ENCODE measurements at places on chromosomes 1 and 21. TPM values are rescaled to one million over a fixed set of nuclear protein-coding genes. Genes with fewer than 3 reads are reported as not detected.
A peak's percentile ranks its signal among the peaks of the same experiment; 100 is the strongest.

GRCh38 chr1:10295481-10296085 lies 85.2 kb downstream of the KIF1B start:
- peak; percentile 32 for DNase-seq

GRCh38 chr21:39452207-39452969 lies 618 bp downstream of the SH3BGR start:
- DNase-seq: no peak

GRCh38 chr1:211822677-211823407 lies 7.7 kb downstream of the LPGAT1 start:
- no peak for DNase-seq

DNA sequence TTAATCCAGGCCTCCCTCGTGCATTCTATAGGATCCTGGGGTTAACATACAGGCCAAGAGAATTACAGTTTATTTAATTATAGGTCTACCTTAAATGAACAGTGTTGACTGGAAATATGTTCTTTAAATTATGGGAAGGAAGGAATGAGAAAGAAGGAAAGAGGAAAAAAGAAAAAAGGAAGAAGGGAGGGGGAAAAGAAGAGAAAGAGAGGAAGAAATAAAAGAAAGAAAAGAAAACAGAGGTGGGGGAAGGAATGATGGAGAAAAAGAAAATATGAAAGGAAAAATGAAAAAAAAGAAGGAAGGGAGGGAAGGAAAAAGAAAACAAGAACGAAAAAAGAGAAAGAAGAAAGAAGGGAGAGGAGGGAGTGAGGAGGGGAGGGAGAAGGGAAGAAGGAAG lies 38.5 kb downstream of the WNT9A start:
- no peak for DNase-seq

DNA sequence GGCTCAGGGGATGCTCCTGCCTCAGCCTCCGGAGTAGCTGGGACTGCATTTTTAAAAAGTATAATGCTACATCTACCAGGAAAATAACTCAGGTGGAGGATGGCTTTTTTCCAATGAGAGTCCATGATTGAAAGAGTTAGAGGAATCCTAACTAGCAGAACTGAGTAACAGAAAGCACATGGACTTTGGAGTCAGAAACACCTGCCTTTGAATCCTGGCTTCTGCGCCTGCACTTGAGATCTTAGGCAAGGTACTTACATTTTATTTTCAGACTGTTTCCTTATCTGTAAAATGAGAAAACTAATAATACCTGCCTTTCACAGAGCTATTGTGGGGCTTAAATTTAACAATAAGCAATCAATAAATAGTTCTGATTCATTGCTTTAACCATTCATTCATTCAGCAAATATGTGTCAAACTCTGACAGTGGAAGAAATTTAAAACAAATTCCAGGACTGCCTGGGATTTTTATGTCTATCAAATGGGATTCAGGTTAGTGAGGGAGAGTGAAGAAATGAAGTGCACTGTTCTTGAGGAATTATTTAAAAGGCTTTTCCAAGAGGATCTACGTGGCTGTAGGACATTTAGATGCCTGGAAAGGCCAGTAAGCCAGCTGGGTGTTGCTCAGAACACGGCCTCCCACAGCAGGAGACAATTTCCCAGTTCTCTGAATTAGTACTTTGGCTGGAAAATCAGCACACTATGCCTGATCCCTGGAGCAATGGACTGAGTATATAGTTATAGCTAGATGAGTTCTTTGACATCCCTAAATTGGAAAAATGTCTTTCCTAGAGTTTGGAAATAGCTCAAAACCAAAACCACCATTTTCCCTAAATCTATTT lies 12.8 kb upstream of the LBR start:
- no peak for DNase-seq

DNA sequence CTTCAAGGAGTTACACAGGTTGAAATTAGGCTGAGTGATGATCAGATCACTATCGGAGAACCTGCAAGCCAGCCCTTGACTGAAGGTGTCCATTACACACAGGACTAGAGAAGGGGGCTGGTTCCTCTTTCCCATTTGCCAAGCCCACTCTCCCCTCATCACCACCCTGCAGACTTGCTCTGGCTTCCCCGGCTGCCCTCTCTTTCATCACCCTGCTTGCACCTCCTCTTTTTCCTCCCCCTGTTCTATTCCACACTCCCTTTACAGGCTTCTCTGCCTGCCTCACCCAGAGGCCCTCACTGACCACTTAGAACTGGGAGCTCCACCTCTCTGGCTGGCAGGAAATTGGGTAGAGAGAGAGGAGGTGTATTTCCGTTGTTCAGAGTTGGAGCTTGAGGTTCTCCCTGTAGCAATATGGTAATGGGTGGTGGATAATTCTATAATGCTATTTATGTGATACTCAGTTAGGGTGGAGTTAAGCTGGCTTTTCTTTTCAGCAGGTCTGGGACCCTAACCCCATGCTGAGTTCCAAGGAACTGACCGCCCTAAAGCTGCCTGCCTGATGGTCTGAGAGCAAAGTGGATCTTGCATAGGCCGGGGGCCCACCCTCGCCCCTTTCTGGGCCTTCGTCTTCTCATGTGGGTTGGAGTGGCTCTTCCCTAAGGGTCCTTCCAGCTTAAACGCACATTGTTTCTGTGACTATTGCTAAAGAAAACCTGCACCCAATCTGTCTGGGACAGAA lies 111.8 kb upstream of the ADAR start:
- no peak for DNase-seq

- peak; percentile 81 for DNase-seq
These were observed 3.9 kb upstream of the NUAK2 start for GRCh38 chr1:205325334-205325884.

Gene CD244
- total RNA-seq: not detected

Gene TSSK3
- 2.2 TPM for total RNA-seq

Measured in neural crest cell (in vitro differentiated cells).